ENCODE measurements at places on chromosomes 1 and 21. TPM values are rescaled to one million over a fixed set of nuclear protein-coding genes. Genes with fewer than 3 reads are reported as not detected.

Gene TLR5
- 2.5 TPM for total RNA-seq

Gene ITLN1
- not detected for total RNA-seq

Gene S100A16
- total RNA-seq = 226 TPM

Gene CFHR2
- total RNA-seq = not detected

Gene TEX38
- not detected for total RNA-seq

Gene FASLG
- total RNA-seq = not detected

Gene PCP4
- total RNA-seq = not detected

Gene HTR1D
- total RNA-seq = 17.1 TPM

Gene ZNF678
- 4.1 TPM for total RNA-seq

Gene PPFIA4
- total RNA-seq = 5.0 TPM

Gene PRRX1
- total RNA-seq = not detected

Gene RGS13
- not detected for total RNA-seq

Gene YARS1
- 180 TPM for total RNA-seq

Gene ATP8B2
- total RNA-seq = 0.07 TPM

GRCh38 chr1:205939690-205940330 lies 3.4 kb downstream of the SLC26A9 start:
- peak; percentile 44 for DNase-seq
- 0 out of 2 replicates have a peak, but pooled peaks cover 3% of the 10 kb centered on the region for H3K27me3 ChIP-seq
- no peak overlapping the region for H3K4me3 ChIP-seq
- H3K36me3 ChIP-seq = no peaks in the 10 kb centered on the region
- peaks cover 72% of the 10 kb centered on the region for H3K4me1 ChIP-seq

DNA sequence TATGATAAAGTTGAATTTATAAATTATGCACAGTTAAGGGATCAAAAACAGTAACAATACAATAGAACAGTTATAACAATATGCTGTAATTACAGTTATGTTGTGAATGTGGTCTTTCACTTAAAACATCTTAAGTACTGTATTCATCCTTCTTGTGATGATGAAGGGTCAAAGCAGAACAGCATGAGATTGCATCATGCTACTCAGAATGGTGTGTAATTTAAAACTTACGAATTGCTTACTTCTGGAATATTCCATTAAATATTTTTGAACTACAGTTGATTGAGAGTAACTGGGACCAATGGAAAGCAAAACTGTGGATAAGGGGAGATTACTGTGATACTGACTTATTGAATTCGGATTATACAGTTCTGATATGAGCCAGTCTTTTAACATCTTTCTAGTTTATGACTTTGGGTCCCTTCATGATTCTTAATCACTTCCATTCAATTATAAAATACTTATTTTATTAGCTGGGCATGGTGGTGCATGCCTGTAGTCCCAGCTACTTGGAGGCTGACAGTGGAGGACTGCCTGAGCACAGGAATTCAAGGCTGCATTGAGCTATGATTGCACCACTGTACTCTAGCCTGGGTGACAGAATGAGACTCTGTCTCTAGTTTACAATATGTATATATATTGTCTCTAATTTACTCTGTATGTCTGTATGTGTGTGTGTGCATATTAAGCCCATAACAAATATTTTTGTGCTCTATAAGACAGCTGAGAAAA lies 43.2 kb downstream of the ATP1B1 start:
- DNase-seq = no peak
- H3K4me3 ChIP-seq = no peak overlapping the region
- H3K27ac ChIP-seq = no peak overlapping the region
- H3K27me3 ChIP-seq = no peaks in the 10 kb centered on the region

- no peak overlapping the region for H3K27ac ChIP-seq
- no peak for DNase-seq
- H3K4me3 ChIP-seq = no peak overlapping the region
- H3K36me3 ChIP-seq = no peaks in the 10 kb centered on the region
- no peaks in the 10 kb centered on the region for H3K4me1 ChIP-seq
Observed at GRCh38 chr1:187516874-187517273, 688.1 kb downstream of the PLA2G4A start.

GRCh38 chr1:197285526-197286205 lies 17.6 kb downstream of the CRB1 start:
- H3K4me1 ChIP-seq = 0 out of 2 replicates have a peak, but pooled peaks cover 3% of the 10 kb centered on the region
- no peak overlapping the region for H3K4me3 ChIP-seq
- no peak overlapping the region for H3K27ac ChIP-seq
- no peak for DNase-seq
- no peaks in the 10 kb centered on the region for H3K36me3 ChIP-seq

DNA sequence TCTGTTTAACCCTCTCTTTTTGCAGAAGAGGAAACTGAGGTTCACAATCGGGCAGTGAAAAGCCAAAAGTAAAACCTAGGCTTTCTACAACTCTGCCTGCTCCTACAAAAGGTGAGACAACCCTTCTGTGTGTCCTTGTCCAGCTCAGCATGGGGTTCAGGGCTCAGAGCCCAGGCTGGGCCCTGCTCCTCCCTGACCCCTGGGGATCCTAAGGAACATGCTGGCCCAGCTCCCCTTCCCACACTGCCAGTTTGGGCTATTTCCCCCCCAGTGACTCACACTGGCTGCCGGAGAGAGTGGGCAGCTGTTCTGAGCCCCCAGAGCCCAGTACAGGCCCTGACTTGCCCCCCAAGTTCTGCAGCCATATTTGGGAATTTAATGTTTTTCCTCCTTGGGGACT lies 8.9 kb downstream of the FAM229A start:
- no peak for DNase-seq
- H3K36me3 ChIP-seq = no peaks in the 10 kb centered on the region
- H3K27ac ChIP-seq = no peak overlapping the region
- peaks cover 14% of the 10 kb centered on the region for H3K4me1 ChIP-seq
- H3K27me3 ChIP-seq = no peaks in the 10 kb centered on the region
- no peak overlapping the region for H3K4me3 ChIP-seq

- no peaks in the 10 kb centered on the region for H3K4me1 ChIP-seq
- DNase-seq = no peak
- H3K4me3 ChIP-seq = no peak overlapping the region
- no peak overlapping the region for H3K27ac ChIP-seq
- no peaks in the 10 kb centered on the region for H3K36me3 ChIP-seq
- peaks cover 99% of the 10 kb centered on the region for H3K27me3 ChIP-seq
Observed at GRCh38 chr1:205015241-205015640, 27.8 kb upstream of the CNTN2 start.

GRCh38 chr1:228180959-228181644 lies 15.5 kb downstream of the IBA57 start:
- H3K4me3 ChIP-seq = no peak overlapping the region
- DNase-seq = no peak
- H3K27me3 ChIP-seq = no peaks in the 10 kb centered on the region
- no peaks in the 10 kb centered on the region for H3K36me3 ChIP-seq

GRCh38 chr1:58622571-58622970 lies 45.5 kb upstream of the TACSTD2 start:
- no peaks in the 10 kb centered on the region for H3K27me3 ChIP-seq
- DNase-seq = no peak

DNA sequence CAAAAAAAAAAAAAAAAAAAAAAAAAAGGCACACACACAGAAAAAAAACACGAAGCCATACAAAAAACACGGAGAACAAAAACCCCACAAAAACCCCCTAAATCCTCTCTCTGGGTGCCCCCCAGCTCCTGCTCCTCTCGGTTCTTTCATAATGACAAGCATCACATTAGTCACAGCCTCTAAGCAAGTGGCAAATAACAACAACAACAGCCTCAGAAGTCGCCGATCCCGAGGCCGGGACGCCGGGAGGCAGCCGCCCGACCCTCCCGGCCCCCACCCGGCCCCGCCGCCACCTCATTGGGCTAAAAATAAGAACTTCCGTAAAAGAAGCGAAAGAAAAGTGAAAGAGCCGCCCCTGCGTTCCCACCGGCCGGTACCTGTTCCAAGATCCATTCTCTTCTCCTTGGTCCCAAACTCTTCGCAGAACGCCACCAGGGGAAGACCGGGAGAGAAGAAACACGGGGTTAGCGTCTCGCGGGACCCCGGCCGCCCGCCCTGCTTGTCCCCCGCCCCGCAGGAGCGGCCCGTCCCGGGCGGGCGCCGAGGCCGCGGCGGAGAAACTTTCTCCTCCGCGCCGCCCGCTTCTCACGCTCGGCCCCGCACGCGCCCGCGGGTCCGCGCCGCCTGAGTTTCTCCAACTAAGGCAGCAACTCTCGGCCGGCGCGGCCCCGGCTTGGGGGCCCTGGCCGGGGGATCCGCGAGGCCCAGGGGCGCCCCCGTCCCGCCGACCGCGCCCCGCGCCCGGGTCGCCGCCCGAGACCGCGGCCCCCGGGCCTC lies 102.8 kb downstream of the CASZ1 start:
- DNase-seq = no peak
- H3K27ac ChIP-seq = no peak overlapping the region
- peaks cover 21% of the 10 kb centered on the region for H3K4me1 ChIP-seq
- no peaks in the 10 kb centered on the region for H3K27me3 ChIP-seq
- H3K4me3 ChIP-seq = peak overlapping the region; percentile 62

- no peak overlapping the region for H3K4me3 ChIP-seq
- H3K4me1 ChIP-seq = no peaks in the 10 kb centered on the region
- DNase-seq = no peak
- no peak overlapping the region for H3K27ac ChIP-seq
Observed at GRCh38 chr1:237709355-237709754, 181.4 kb downstream of the ZP4 start.

DNA sequence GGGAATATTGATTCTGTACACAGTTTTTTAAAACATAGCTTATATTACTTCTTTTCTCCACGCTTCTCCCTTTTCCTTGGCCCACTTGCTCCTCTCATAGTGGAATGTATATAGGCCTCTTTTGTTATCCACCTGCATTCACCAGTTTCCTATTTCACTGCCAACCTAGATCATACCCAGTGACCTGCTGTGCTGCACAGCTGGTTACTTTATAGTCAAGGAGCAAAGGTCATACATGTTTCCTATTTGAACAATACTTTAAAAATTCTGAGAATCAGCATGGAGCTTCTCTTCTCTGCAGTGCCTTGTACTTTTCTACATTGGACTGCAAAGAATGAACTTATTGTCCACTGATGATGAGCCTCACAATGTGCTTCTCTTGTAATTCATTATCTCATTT lies 4.3 kb upstream of the SLC35D1 start:
- peaks cover 12% of the 10 kb centered on the region for H3K4me1 ChIP-seq
- no peak overlapping the region for H3K27ac ChIP-seq
- no peaks in the 10 kb centered on the region for H3K36me3 ChIP-seq

DNA sequence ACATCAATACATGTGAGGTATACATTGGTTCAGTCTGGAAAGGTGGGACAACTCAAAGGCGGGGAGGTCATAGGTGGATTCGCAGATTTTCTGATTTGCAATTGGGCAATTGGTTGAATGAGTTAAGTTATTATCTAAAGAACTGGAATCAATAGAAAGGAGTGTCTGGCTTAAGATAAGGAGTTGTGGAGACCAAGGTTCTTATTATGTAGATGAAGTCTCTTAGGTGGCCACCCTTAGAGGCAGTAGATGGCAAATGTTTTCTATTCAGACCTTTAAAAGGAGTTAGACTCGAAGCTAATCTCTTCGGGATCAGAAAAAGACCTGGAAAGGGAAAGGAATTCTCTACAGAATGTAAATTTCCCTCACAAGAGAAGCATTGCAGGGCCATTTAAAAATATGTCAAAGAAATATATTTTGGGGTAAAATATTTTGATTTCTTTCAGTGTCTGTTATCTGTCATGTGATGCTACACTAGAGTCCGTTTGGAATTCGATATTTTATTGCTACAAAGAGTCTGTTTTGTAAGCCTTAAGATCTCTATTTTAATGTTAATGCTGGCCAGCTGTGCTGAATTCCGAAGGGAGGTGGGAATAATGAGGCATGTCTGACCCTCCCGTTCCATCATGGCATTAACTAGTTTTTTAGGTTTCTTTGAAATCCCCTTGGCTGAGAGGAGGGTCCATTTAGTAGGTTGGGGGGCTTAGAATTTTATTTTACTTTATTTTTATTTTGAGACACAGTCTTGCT lies 265.1 kb downstream of the PTPRU start:
- no peaks in the 10 kb centered on the region for H3K4me1 ChIP-seq
- H3K27ac ChIP-seq = no peak overlapping the region
- no peak for DNase-seq
- H3K4me3 ChIP-seq = no peak overlapping the region

GRCh38 chr1:232226197-232226712 lies 403.7 kb downstream of the SIPA1L2 start:
- DNase-seq = peak; percentile 60
- peak overlapping the region; percentile 30 for H3K27ac ChIP-seq
- H3K4me3 ChIP-seq = no peak overlapping the region

- no peak overlapping the region for H3K27ac ChIP-seq
- no peaks in the 10 kb centered on the region for H3K4me1 ChIP-seq
- H3K4me3 ChIP-seq = no peak overlapping the region
- no peaks in the 10 kb centered on the region for H3K36me3 ChIP-seq
- H3K27me3 ChIP-seq = no peaks in the 10 kb centered on the region
Observed at GRCh38 chr21:14690886-14691285, 144.8 kb upstream of the SAMSN1 start.

GRCh38 chr1:112239683-112240330 lies 156.2 kb upstream of the CTTNBP2NL start:
- H3K4me1 ChIP-seq = no peaks in the 10 kb centered on the region
- H3K27ac ChIP-seq = no peak overlapping the region
- H3K36me3 ChIP-seq = no peaks in the 10 kb centered on the region
- no peak overlapping the region for H3K4me3 ChIP-seq
- H3K27me3 ChIP-seq = peaks cover 8% of the 10 kb centered on the region
- DNase-seq = no peak

DNA sequence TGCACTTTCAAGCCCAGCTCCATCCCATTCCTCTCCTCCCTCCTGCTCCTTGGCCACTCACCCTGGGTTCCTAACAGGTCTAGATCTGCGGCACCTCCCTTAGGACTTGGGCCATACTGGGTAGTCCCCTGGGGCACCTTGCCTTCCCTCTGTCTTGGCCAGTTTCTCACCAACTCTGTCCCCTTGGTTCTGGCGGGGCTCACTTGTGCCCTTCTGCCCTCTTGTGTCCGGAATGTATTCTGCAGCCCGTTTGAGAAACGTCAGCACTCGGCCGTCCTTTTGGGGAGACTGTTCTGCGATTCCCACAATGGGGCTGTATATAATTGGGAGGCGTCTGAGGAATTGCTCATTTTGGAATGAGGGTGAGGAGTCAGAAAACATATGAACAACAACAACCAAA lies 162.4 kb downstream of the ZSCAN20 start:
- H3K27ac ChIP-seq = no peak overlapping the region
- no peaks in the 10 kb centered on the region for H3K36me3 ChIP-seq
- H3K4me1 ChIP-seq = no peaks in the 10 kb centered on the region
- peaks cover 66% of the 10 kb centered on the region for H3K27me3 ChIP-seq

DNA sequence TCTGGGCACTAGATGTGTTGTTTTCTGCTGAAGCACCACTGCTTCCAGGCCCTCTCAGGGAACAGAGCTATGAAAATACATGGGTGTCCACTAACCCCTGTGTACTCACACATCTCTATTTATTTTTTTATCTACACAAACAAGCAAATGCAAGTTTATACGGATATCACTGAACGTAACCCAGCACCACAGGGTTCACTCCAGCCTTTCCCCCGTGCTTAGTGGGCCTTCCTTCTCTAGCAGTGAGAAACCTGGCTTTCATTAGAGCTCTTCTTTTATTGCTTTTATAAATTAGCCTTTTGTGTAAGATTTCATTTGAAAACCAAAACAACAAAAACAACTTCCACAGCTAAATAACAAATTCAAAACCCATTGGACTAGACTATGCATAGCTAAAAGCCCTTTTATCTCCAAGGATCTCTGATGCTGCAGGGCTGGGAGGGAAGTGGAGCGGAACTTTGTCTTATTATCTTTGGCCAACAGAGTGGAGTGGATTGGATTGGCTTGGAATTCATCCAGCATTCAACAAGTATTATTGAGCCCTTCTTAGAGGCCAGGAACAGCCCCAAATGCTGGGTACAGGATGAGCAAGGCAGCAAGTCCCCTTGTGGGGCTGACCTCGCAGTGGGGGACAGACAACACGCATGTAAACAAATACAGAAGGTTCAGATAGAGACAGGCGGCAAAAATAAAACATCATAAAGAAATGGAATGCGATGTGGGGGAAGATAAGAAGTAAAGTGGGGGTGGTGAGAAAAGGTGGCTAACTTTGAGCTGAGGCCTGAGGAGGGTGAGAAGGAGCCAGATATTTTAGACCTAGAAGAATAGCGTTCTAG lies 371.8 kb upstream of the POU3F1 start:
- H3K4me3 ChIP-seq = no peak overlapping the region
- no peaks in the 10 kb centered on the region for H3K4me1 ChIP-seq
- peaks cover 32% of the 10 kb centered on the region for H3K27me3 ChIP-seq
